ENCODE measurements at places on chromosomes 6 and 20. TPM values are rescaled to one million over a fixed set of nuclear protein-coding genes. Genes with fewer than 3 reads are reported as not detected.

The OGFRL1 gene
- 15.7 TPM for total RNA-seq

- no peak for DNase-seq
Observed at GRCh38 chr6:132907231-132907630, 92.9 kb downstream of the RPS12 start.

The PIGU gene
- 28.7 TPM for total RNA-seq

The TMEM244 gene
- not detected for total RNA-seq

The KHDRBS2 gene
- total RNA-seq: not detected

The ITPR3 gene
- total RNA-seq: 59.8 TPM
